ENCODE measurements at places on chromosomes 11 and 22. TPM values are rescaled to one million over a fixed set of nuclear protein-coding genes. Genes with fewer than 3 reads are reported as not detected.
A peak's percentile ranks its signal among the peaks of the same experiment; 100 is the strongest.

Gene RAB3IL1
- total RNA-seq: 36.5 TPM

Gene NPAS4
- not detected for total RNA-seq

Gene HBE1
- not detected for total RNA-seq

Gene PRPF19
- 68.3 TPM for total RNA-seq

Gene GAL
- 1.4 TPM for total RNA-seq

- DNase-seq: no peak
Observed at GRCh38 chr11:3865388-3866193, 10.1 kb downstream of the STIM1 start.

DNA sequence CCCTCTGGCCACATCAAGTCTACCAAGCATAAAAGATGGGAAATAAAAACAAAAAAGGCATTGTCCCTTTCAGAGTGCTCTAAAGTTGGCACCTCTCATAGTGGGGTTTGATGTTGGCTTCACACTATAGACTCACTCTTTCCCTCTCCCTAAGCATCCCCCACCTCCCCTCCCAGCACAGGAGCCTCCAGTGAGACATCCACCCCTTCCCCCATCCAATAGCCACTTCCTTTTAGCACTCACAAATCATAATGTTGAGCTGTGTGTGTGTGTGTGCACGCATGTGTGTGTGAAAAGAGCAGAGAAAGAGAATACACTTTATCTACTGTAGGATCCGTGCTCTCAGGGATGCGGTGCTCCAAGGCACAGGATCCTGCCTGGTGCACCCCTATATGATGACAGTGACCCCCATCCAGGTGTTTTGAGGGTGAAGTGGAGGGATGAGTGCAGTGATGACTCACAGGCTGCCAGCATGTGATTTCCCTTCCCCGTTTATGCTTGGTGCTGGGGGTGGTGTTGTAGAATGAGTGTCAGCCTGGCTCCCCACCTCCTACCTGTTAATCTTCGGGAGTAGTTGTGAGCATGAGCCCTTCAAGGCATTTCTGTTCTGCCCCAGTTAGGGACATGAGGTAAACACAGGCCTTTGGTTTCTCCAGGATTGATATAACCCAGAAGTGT lies 235.2 kb upstream of the B3GAT1 start:
- DNase-seq: peak; percentile 51

- DNase-seq: no peak
Observed at GRCh38 chr11:41254966-41255365, 204.5 kb downstream of the LRRC4C start.

GRCh38 chr11:72918851-72919250 lies 104.6 kb downstream of the ATG16L2 start:
- no peak for DNase-seq

GRCh38 chr11:79963856-79964645 lies 523.2 kb upstream of the TENM4 start:
- no peak for DNase-seq

DNA sequence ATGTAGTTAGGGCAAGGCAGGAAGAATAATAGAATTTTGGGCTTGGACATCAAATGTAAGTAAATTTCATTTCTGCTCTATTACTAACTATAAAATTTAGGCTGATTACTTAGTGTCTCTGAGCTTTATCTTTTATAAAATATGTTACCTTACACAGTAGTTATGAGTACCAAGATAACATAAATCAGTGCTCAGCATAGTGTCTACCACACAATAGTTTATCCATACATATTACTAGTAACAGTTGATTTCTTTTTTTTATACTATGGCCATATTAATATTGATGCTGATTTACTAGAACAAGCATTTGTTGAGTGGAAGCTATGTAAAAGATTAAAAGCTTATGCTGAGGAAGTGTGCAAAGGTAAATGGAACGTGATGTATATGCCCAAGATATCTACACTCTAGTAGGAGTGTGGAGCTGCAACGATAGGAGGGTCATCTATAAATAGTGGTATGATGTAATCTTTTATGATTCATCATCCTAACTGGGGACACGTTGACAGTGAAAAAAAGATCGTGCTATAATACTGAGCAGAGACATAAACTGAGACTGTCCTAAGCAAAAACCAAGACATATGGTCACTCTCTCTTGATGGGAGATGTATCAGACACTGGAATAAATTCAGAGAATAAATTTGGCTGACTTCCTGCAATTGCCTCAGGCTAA lies 8.7 kb upstream of the SLC5A12 start:
- no peak for DNase-seq

GRCh38 chr11:10318527-10318802 lies 13.6 kb downstream of the ADM start:
- no peak for DNase-seq

GRCh38 chr11:95692526-95693260 lies 96.9 kb downstream of the FAM76B start:
- no peak for DNase-seq

DNA sequence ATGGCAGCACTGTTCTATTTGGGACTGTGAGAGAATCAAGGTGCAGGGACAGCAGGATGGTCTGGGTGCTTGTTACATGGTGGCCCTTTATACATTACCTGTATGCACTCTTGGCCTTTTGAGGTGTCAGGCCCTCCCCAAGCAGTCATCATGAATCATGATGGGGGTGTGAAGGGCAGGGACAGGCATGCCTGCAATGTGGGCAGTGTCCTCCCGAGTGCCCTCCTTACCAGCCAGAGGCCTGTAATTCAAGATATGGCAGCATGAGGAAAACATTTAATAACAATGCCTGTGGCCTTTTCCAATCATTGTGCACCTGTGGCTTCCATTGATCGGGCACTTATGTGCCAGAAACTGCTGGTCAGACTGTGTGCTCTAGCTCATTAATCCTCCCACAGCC lies 25.5 kb upstream of the CYP2D6 start:
- DNase-seq: no peak

Data from mesenteric fat pad (tissue), 1 donor.